IPS DF 19.7 (cell line): ENCODE measurements at places on chromosomes 1 and 21.

DNA sequence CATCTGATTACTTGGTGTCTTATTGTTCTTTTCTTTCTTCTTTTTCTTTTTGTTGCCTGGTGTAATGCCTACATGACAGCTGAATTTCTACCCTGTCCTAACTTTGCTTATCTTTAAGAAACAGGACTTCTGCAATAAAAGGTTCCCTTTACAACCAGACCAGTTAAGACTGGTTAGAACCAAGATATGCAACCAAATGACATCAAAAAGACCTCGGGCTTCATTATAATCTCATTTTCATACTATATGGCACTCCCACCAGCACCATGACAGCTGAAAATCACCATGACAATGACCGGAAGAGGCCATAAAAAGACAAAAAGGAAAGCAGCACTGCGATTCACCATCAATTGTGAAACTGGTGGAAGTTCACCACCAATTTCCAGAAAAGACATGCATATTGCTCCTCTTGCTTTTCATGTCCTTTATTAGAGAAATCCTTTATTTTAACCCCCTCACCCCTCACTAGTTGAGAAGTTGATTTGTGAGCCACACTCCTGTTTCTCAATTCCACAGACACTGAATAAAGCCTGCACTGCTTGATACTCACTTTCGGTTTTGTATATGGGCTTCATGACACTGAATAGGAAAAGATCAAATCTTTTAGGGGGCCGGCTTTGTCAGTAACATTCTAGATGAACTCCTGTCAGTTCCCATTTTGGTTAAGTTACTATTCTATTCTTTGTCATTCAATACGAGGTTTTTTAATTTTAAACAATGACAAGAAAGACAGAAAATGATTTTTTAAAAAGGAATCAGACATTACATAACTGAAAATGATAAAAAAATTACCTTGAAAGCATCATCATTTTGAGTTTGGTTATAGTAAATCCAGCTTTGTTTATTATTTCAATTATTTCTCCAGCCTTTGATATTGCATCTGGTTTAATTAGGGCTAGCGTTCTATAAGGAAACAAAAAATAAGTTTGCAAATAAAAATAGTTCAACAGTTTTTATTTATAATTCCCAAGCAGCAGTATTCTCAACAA lies 58.1 kb downstream of the NME7 start:
- DNase-seq: no peak

GRCh38 chr1:26844424-26845196 lies 18.1 kb downstream of the ZDHHC18 start:
- DNase-seq: no peak

- DNase-seq: no peak
These were observed 514 bp downstream of the AGL start for GRCh38 chr1:99850459-99851291.

- no peak for DNase-seq
These were observed 487.1 kb downstream of the KCNT2 start for GRCh38 chr1:196121181-196121580.

DNA sequence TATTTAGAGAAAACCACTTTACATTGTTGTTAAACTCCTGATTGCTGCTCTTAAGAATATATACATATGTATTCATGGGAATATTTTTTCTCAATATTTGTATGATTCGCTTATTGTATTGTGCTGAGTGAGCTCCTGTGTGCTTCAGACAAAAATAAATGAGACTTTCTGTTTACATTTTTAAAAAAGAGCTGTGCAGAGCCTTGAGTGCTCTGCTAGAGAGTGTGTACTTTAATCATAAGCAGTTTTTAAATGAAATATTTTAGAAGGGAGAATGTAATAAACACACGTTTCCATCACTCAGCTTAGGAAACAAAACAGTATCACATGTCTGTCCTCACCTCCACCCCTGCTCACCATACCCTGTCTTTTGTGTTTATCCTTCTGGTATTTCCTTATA lies 9.7 kb downstream of the PTPN14 start:
- DNase-seq: no peak

DNA sequence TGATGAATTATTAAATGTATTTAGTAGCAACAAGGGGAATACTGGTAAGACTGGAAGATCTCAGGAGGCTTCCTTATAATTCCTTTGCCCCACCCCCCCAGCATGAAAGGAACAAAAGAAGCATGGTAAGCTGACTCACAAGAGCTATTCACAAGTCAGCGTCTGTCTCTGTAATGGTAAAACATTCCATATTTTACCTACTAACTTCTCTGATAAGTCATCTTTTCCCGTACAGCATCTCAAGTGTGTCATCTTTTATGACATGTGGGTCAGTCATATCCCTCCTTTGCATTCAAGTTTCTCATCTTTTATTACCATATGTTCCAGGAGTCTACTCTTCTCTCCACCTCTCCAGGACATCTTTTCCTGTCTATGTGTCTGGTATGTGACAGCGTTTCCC lies 241.3 kb downstream of the PLA2G4A start:
- DNase-seq: no peak

- DNase-seq: no peak
These were observed 739.0 kb upstream of the NCAM2 start for GRCh38 chr21:20259031-20259867.

DNA sequence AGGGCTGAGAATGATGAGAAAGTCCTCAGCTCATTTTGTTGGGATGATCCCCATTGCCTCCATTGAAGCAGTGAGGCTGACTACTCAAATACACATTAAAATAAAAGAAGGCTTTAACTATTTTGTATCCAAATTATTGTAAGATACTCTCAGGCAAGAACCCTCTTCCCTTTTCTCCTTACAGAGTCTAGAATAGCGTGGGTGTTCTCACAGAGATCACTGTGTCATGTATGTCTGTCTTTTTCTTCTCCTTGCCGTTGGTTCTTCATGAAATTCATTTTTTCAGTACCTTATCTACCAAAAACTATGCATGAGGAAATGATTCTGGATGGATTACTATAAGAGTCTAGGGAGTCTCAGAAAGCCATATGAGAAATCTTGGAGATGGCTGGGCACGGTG lies 30.1 kb downstream of the SORT1 start:
- DNase-seq: no peak

GRCh38 chr1:196661345-196661744 lies 9.5 kb downstream of the CFH start:
- DNase-seq: no peak

- no peak for DNase-seq
These were observed 50.5 kb upstream of the PRELP start for GRCh38 chr1:203424861-203425662.

DNA sequence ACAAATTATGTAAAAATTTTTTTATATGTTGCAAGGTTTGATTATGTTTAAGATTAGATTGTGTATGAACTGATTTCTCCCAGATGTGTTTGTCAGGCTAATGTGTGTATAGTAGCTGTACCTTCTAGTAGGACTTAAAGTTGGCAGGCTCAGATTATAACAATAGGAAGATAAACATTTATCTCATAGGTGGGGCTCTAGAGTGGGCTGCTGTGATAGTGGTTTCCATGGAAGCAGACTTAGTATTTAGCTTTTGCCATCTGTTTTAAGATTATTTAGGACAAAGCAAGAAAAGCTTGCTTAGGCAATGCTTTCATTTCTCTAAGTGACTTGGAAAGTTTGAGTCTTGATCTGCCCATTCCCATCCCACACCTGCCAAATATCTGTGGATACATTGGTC lies 187.7 kb upstream of the CACYBP start:
- no peak for DNase-seq

- DNase-seq: no peak
These were observed 55.1 kb downstream of the DISP3 start for GRCh38 chr1:11533790-11534787.

DNA sequence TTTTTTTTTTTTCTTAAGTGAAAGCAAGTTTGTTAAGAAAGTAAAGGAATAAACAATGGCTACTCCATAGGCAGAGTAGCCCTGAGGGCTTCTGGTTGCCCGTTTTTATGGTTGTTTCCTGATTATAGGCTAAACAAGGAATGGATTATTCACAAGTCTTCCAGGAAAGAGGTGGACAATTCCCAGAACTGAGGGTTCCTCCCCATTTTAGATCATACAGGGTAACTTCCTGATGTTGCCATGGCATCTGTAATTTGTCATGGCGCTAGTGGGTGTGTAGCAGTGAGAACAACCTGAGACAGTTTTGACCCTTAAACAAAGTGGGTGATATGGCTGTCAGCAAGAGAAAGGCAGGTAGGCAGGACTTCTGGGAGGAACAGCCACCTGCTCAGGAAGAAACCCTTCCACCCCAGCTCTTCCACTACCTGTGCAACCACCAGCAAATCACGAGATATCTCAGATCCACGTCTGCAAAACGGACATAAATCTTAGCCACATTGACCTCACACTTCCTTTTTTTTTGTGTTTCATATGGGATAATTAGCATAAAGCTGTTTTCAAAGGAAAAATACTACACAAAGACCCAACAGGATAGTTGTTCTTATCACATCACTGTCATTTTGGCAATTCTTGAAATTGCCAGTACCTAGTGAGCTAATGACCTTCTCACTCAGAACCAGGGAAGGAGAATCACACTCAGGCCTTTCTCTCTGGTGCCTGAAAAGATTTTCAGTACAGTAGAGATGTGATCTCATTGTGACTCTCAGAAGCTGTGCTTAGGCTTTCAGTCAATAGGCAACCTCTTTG lies 34.8 kb upstream of the DUSP10 start:
- no peak for DNase-seq

DNA sequence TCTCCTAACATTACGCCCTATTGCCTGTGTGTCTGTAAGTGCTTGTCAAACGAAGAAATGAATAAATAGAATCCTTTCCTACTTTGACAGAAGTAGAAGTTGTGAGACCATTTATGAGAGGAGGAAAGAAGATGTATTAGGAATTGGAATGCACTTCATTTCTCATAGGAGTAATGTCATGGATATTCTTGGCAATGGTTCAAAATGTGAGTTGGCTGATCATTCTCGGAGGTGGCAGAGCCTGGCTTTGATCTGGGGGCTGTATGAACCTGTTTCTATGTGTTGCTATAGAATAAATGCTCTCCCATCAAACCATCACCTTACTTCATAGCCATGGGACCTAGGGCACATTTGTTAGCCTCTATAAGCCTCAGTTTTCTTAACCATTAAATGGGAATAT lies 10.1 kb upstream of the SERBP1 start:
- DNase-seq: no peak

- DNase-seq: no peak
These were observed 5.3 kb upstream of the KLF18 start for GRCh38 chr1:44146536-44147361.

DNA sequence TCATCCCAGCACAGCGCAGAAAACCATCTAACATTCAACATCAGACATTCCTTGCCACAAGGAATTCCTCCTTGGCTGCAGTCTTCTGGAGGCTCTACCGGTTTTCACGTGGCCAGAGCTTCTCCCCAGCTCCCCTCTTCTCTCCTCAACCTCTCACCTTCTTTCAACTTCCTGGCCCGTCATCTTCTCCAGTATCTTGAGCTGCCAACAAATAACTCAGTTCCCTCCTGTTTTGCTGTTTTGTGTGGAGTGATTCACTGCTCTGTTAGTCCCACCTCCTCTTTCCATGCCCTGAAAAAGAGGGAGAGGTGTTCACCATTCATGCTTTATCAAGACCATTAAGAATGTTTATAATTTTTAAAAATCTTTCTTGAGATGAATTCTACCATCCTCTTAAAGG lies 32.6 kb downstream of the PIGM start:
- DNase-seq: no peak

GRCh38 chr1:30716646-30717045 lies 6.7 kb downstream of the MATN1 start:
- no peak for DNase-seq

DNA sequence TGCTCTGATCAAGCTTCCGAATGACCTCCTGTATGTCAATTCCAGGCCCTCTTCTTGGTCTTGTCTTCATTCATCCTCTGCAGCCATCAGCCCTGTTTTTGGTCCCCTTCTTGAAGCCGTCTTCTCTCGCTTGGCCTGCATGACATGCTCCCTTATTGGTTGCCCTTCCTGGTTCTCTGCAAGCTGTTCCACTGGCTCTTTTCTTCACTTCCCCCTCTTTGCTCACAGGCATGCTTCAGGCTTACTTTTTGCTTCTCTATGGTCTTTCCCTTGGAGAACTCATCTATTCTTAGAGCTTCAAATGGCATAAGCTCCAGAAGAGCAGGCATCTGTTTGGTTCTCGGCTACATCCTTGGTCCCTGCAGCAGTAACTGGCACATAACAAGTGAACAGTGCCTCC lies 38.8 kb downstream of the PDPN start:
- no peak for DNase-seq

DNA sequence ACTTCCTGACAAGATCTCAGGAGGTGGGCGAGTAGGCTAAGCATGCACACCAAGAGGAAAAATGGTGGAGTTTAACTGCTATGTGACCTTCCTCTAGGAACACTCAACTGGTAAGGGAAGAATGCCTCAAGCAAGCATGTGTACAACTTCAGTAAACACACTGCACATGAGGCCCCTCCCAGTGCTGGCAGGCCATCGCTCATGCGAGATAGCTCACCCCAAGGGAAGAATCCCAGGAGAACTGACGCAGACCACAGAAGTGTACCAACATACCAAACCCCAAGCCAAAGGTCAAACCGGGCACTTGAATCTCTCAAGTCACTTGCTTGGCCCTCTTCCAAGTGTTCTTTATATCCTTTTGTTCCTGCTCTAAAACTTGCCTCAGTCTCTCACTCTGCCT lies 40.5 kb upstream of the GALNT2 start:
- DNase-seq: no peak

- DNase-seq: no peak
These were observed 52.2 kb downstream of the MAP3K7CL start for GRCh38 chr21:29182691-29183092.

DNA sequence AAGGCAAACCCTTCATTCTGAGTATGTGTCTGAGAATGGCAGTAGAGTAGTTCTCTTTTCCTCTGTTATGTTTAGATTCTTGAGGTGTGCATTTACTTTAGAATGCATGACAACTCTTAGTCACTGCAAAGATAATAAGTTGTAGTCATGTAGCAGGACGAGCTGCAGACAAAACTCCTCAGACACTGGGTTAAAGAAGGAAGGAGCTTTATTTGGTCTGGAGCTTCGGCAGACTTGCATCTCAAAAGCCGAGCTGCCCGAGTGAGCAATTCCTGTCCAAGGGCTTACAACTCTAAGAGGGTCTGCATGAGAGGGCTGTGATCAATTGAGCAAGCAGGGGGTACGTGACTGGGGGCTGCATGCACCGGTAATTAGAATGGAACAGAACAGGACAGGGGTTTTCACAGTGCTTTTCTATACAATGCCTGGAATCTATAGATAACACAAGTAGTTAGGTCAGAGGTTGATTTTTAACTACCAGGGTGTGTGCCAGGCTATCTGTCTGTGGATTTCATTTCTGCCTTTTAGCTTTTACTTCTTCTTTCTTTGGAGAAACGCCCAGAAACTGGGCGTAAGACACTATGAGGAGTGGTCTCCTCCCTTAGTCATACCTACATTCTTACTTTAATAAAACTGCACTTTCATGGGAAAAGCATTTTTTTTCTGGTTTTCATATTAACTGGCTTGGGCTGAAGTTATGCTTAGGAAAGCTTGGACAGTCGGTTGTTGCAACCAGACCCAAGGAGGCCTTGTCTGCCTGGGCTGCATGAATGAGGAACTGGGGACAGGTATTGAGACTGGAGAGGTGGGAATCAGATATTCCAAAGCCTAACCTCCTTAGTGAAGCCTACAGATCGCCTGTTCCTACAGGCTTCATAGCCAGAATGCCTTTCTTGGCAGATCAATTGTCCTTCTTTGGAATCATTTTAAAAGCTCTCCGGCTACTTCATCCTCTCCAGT lies 115.1 kb downstream of the RHOU start:
- DNase-seq: no peak
